ENCODE measurements at places on chromosomes 12 and 14.

- DNase-seq: no peak
These were observed 240.5 kb upstream of the KRR1 start for GRCh38 chr12:75751769-75752471.

- DNase-seq: no peak
These were observed 187.1 kb downstream of the MON2 start for GRCh38 chr12:62653740-62654139.

- no peak for DNase-seq
These were observed 562 bp downstream of the EAPP start for GRCh38 chr14:34538871-34539406.

GRCh38 chr12:58764100-58764953, 156.0 kb downstream of the LRIG3 start:
- DNase-seq: no peak

DNA sequence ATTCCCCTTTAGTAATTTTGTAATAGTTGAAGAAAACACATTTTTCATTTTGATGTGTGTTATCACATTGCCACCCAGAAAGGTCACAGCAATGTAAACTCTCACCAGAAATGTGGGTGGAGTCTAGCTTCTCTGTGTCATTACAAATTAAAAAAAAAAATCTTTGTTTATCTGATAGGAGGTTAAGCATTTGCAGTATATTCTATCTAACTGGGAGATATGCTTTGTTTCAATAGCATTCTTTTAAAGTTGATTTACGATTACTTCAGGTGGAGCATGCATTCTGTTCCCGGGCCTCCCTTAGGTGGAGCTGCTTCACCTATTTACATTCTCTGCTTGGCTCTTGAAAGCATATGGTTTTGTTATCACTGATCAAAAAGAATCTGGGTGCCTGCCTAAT, 7.8 kb downstream of the ADIPOR2 start:
- no peak for DNase-seq

DNA sequence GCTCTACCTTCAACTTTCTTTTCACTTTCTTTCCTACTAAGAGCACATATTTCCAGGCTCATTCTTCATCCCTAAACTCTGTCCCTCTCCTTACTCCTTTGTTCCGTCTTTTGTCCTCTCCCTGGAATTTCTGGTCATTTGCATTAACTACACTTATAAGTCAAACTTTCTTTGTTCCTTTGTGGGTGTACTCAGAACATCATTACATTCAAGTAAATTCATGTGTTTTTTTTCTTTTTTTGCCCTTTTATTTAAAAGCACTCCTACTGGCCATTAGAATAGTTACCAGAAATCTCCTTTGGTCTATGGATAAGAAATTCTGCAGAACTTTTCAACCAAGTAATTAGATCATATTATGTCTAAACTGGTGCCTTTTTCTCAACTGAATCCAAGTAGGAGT, 802.6 kb downstream of the DIO2 start:
- DNase-seq: no peak

- no peak for DNase-seq
These were observed 10.0 kb downstream of the FGF23 start for GRCh38 chr12:4369548-4369947.

GRCh38 chr12:48601013-48601756, 31.3 kb upstream of the LALBA start:
- no peak for DNase-seq

- no peak for DNase-seq
These were observed 42.6 kb downstream of the TRAF3 start for GRCh38 chr14:102819747-102820330.

Data from urothelium cell line (cell line).